ENCODE measurements at places on chromosomes 11 and 22.

GRCh38 chr11:71240865-71241691, 11.3 kb downstream of the SHANK2 start:
- no peak for DNase-seq

DNA sequence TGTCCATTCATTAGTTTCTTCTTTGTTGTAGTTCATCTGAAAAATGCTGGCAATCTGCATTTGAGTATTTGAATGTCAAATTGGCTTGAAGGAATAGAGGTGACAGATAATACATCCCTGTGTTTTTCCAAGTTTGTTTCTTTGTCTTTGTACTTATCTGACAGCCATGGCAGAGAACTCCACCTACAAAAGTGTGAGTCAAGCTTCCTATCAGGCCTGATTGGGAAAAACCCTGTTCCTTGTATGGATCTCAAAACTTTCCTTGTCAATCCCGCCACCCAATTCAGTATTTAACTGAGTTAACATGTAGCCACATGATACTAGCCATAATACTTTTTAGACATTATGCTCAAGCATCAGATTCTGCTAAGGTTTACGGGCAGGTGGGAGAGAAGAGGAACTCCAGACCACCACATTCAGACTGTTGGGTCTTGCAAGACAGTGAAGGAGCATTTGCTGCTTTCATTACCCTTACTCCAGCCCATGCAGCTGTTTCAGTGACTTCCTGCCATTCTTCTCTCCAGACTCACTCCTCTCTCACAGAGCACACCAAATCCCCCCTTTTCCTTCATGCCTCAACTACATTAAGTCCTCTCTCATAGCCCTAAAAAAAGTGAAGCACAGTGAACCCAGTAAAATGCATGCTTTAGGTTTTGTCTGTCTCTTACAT, 65.9 kb downstream of the BLID start:
- no peak for DNase-seq

DNA sequence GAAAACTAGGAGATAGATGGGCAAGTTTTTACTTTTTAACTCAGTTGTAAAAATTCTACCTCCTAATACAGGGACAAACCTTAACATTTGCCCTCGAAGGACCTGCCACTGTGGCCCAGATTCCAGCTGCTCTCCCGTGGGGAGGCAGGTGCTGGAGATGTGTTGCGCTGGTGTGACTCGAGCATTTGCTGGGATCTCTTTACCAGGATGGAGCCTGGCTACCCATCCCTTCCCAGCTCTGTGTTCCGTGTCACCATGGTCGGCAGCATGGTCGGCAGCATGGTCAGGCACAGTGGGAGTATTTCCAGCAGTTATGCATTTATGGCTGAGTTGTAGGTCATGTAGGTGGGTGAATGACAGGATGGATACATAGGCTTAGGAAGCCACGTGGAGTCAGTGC, 41.1 kb downstream of the OTOG start:
- DNase-seq: no peak

DNA sequence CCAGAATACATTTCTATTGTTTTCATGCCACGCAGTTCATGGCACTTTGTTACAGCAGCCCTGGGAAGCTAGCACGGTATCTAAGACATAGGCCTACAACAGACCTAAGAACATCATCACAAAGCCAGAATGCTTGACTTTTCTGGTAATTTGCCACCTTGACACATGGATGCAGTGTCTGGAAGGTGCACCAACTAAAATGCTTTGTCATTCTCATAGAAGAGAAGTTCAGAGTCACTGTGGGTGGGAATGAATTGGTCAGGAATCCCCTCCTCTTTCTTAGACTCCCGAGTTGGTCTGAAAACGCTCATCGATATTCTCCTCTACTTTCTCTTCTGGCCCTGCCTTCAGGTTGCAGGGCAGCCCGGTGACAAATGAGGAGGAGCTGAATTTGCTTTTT, 121.5 kb downstream of the COMMD9 start:
- DNase-seq: no peak

DNA sequence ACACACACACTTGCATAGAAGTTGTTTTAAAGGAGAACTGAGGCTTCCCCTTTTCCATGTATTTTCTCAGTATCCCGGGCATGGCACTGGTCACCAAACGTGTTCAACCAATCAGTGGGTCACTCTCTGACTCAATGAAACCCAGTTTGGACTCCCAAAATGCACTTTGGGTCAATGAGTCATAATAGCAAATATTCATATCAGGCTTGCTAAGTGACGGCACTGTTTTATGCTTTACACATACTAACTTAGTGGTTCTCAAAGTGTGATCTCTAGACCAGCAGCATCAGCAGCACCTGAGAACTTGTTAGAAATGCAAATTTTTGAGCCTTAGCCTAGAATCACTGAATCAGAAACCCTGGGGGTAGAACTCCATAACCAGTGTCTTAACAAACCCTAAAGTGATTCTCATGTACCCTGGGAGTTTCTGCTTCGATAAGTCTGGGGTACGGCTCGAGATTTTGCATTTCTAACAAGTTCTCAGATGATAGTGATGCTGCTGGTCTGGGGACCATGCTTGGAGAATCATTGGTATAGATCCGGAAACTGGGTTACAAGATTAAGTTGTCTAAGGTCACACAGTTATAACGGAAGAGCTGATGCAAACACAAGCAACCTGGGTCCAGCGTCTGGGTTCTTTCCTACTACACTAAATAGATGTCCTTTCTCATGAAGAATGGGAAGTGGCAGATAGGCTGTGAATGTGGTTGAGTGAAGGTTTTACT, 35.6 kb downstream of the ETS1 start:
- DNase-seq: no peak

DNA sequence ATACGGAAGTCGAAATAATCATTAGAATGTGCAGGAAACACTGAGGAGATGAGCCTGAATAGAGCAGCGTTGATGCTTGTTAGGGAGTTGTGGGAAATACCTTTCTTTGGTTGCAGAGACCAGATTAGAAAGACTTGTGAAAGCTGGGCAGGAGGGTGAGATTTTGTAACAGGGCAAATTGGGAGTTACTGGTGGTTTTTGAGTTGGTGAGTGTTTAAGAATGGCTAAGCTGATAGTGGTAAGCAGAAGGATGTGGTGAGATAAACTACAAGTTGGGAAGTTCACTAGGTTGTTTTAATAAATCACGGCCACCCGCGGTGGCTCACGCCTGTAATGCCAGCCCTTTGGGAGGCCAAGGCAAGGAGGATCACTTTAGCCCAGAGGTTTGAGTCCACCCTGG, 34.4 kb downstream of the MCAM start:
- no peak for DNase-seq

GRCh38 chr11:43486141-43486540, 127.4 kb downstream of the TTC17 start:
- DNase-seq: no peak
